Progenitor cell of endocrine pancreas (in vitro differentiated cells): ENCODE measurements at places on chromosomes 5 and 9. TPM values are rescaled to one million over a fixed set of nuclear protein-coding genes. Genes with fewer than 3 reads are reported as not detected.

The ANP32B gene
- total RNA-seq, result 153 and 156 TPM in 2 replicates

The OR1J2 gene
- not detected in 2 replicates for total RNA-seq

The SH3RF2 gene
- 16.7 and 17.6 TPM in 2 replicates for total RNA-seq

The RNF224 gene
- 0.27 and 0.53 TPM in 2 replicates for total RNA-seq

The FAM169A gene
- 32.4 and 33.5 TPM in 2 replicates for total RNA-seq

The FBXL7 gene
- total RNA-seq, result 14.8 and 15.4 TPM in 2 replicates

The CA9 gene
- total RNA-seq, result 0.31 and 0.49 TPM in 2 replicates

The PTBP3 gene
- total RNA-seq, result 67.1 and 72.8 TPM in 2 replicates

The PRR16 gene
- 0.22 TPM in 1 of 2 replicates, not detected in the other for total RNA-seq

The GABRG2 gene
- 0.60 and 0.81 TPM in 2 replicates for total RNA-seq

The SCGB3A2 gene
- not detected in 2 replicates for total RNA-seq

The HINT1 gene
- total RNA-seq, result 189 and 210 TPM in 2 replicates

The GPRIN1 gene
- 5.9 TPM in 2 replicates for total RNA-seq

The PCDHA1 gene
- not detected in 2 replicates for total RNA-seq

The PCDHGB1 gene
- 2.3 TPM in 2 replicates for total RNA-seq

The PTGES gene
- total RNA-seq, result 0.19 TPM in 1 of 2 replicates, not detected in the other

The PCDHAC1 gene
- 7.7 and 8.9 TPM in 2 replicates for total RNA-seq

The ACTBL2 gene
- not detected in 2 replicates for total RNA-seq

The SLC6A18 gene
- not detected in 2 replicates for total RNA-seq

The TMEM174 gene
- total RNA-seq, result not detected in 2 replicates

GRCh38 chr5:112064271-112064701 is 307.3 kb upstream of the NREP start:
- DNase-seq, result no peak

GRCh38 chr9:89482056-89482851 is 15.7 kb downstream of the SEMA4D start:
- DNase-seq, result no peak

- no peak for DNase-seq
Measured at GRCh38 chr9:77982581-77983319, 48.9 kb downstream of the GNAQ start.

DNA sequence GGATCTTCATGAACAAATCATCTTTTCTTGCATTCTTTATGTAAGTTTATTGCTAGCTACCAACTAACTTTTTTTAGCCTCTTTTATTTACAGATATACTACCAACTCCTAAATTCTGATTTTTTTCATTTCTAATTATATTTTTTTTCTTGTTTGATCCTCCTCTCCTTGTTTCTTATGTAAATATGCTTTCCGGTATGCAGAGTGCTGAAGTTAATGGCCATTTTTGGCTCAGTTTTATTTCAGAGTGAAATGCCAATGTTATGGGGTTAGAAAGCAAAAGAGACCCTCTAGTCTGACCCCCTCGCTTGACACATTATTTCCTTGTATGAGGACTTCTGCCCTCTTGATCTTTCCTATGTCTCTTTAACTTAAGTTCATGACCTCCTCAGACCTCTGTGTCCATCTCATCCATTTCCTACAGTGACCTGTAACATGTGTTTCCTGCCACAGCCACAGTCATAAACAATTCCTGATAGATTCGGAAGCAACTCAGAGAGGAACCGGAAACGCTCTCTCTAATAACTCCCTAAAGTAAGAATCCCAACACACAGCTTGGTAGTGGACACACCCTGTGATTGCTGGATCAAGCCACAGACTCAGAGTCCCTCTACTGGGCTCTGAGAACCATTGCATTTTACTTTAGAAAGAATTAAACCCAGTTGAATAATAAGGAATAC is 42.9 kb upstream of the AFAP1L1 start:
- DNase-seq, result no peak

DNA sequence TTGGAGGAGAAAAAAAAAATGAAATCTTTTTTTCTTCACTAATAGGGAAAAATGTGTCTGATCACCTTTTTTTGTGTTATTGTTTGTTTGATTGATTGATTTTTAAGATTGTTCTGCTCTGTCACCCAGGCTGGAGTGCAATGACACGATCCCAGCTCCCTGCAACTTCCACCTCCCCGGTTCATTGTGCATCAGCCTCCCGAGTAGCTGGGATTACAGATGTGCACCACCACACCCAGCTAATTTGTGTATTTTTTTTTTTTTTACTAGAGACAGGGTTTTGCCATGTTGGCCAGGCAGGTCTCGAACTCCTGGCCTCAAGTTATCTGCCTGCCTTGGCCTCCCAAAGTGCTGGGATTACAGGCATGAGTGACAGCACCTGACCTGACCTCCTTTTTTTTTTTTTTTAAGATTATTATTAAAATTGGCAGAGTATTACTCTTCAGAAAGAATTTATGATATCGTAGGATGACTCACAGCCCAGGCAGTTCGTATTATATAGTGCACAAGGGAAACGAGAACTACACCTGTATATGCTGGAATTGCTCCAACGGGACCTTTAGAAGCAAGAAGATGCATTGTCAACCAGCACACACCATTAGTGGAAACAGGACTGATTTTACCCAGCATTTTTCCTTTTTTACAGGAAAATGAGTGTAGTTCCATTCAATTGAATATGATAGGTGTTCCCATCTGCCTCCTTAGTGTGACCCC is 27.7 kb downstream of the FUBP3 start:
- no peak for DNase-seq

DNA sequence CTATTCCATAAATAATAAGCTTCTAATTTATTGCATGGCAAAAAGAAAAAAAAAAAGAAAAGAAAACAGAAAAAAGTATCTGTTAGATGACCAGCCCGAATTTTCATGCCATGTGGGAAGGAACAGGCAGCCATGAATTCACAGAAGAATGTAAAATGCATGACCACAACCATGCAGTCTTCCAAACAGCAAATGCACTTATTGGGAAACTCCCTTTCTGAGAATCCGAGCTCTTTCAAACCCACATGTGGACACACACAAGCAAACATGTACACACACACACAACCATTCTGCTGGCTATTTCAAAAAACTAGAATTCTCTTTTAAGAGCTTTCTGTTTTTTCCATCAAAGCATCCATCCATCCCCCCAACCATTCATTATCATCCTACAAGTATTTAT is 236.1 kb downstream of the DNAH5 start:
- DNase-seq, result no peak

GRCh38 chr5:569358-569867 is 42.7 kb upstream of the CEP72 start:
- DNase-seq, result no peak

DNA sequence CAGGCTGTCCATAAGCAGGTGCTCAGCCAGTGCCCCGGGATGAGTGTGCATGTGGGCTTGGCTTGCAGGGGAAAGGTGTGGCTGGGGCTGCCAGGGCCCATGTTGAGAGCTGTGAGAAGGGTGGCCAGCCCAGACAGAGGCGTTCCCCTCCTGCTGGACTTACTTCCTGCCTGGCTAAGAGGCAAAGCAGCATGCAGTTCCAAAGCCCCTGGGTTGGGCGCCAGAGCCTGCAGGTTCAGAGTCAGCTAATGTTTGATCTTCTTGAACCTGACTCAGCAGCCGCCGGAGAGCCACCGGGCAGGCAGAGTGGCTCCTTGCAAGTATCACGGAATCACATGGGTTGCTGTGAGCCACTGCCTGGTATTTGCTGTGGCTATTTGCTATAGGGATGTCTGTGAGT is 168.4 kb upstream of the MAP1B start:
- DNase-seq, result peak; percentile 15

GRCh38 chr9:93950619-93951601 is 4.2 kb downstream of the BARX1 start:
- DNase-seq, result no peak

- no peak for DNase-seq
Measured at GRCh38 chr5:149675610-149676201, 54.4 kb upstream of the PPARGC1B start.

GRCh38 chr9:117073539-117074341 is 341.1 kb downstream of the ASTN2 start:
- peak; percentile 13 for DNase-seq

- no peak for DNase-seq
Measured at GRCh38 chr9:93308158-93308602, 124.2 kb downstream of the WNK2 start.

- DNase-seq, result no peak
Measured at GRCh38 chr9:37036776-37037502, 2.9 kb upstream of the PAX5 start.

- DNase-seq, result no peak
Measured at GRCh38 chr9:116549786-116550660, 137.1 kb upstream of the TRIM32 start.

DNA sequence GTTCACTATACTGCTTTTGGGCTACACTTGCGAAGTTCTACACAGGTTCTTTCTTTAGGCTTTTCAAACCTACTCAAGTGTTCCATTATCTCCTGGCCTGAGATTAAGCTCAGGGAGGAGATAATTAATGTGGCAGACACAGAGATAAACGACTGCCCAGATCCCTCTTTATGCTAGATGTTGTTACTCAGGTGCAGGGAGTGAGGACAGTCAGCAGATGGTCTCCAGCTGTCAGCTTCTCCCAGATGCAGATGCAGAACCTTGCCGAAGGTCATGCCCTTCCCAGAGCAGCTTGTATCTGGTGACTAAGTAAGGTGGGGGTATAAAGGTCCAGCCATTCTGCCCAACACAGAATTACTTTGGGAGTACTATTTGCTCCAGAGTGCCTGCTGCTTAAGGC is 166.2 kb downstream of the ZNF462 start:
- DNase-seq, result no peak

DNA sequence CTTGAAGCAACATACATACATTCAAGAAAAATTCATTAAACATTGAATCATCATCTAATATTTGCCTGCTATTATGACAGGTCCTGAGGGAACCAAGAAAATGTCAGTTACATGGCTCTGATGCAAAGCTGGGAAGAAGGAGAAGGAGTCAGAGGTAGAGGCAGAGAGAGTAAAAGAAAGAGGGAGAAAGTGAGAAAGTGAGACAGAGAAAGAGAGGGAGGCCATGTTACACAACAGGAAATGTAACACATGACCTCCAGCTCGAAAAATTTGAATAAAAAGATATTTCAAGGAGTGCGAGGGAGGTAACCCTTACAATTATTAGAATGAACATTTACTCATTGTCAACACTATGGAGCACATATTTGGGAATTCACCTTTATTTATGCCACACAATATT is 189.7 kb downstream of the PDE4D start:
- DNase-seq, result no peak

- no peak for DNase-seq
Measured at GRCh38 chr9:91764661-91765060, 185.4 kb downstream of the ROR2 start.

- no peak for DNase-seq
Measured at GRCh38 chr5:7131680-7132079, 264.3 kb upstream of the ADCY2 start.

DNA sequence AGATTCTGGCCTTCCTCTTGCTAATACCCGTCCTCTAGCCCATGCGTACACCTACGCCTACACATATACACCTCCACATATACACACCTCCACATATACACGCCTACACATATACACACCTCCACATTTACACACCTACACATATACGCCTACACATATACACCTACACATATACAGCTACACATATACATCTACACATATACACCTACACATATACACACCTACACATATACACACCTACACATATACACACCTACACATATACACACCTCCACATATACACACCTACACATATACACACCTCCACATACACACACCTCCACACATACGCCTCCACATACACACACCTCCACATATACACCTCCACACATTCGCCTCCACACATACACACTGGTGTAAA is 27.2 kb downstream of the AK3 start:
- DNase-seq, result no peak

DNA sequence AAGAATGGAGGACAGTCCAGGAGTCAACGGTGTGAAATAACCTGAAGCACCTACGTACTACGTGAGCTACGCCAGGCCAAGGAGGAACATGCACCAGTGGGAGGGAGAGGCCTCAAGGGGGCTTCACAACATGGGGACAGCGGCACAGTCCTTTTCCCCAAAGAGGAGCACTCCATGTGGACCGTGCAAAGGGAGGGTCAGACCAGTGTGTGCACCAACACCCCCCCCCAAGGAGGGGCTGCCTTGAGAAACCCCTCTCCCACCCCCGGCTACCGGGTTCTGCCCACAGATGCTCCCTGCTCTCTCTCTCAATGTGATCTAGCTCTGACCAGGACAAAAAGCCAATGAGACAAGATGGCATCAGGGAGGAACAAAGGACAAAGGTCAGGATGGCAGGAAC is 68.6 kb downstream of the PRRT1B start:
- DNase-seq, result no peak

DNA sequence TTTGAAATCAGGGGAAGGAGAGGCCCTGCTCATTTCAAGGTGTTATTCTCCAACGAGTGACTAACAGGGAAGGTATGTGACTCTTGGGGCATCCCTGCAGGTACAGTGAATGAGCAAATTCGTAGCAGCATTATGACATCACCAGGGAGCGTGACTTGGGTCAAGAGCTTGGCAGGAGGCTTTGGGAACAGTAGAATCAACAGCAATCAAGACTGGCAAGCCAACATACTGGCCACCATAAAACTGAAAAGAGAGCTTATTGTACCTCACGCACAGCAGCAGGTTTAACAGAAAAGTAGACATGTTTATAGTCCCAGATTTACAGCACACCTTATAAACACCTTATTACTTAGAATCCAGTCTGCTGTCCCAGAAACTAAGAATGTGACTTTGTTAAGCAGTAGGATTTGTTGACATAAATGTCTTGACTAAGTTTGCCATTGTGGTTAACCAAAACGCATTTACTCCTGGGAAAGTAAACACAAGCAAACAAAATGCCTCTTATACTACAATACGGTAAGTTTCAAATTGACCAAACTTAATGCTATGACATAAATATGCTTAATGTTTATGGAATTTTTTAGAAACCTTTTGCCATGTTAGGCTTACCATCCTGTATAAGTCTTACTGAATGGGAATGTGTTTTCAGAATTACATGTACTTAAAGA is 297.8 kb downstream of the NPR3 start:
- DNase-seq, result no peak

- no peak for DNase-seq
Measured at GRCh38 chr5:74009502-74009901, 383.5 kb downstream of the ARHGEF28 start.

DNA sequence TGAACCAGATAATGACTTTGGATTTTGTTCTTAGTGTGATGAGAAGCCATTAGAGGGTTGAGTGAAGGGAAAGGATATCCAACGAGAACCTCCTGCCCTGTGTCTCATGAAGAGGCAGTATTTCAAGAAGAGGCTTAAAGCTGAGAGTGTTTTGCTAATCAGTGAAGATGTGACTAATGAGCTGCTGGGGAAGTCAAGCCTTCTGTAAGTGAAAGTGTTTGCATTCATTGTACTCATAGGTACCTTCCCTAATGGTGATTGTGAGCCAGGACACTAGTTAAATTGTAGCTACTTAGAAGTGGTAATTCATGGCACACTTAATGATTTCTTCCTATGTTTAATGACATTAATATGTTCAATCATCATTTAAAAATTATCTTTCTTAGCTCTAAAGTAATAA is 23.7 kb downstream of the PIP5K1B start:
- no peak for DNase-seq

GRCh38 chr5:144547098-144547499 is 376.4 kb downstream of the KCTD16 start:
- DNase-seq, result no peak

- peak; percentile 30 for DNase-seq
Measured at GRCh38 chr5:150671509-150672236, 10.6 kb downstream of the MYOZ3 start.

GRCh38 chr5:87233143-87233542 is 34.5 kb upstream of the RASA1 start:
- no peak for DNase-seq
